ENCODE measurements at places on chromosomes 11 and 22.

DNA sequence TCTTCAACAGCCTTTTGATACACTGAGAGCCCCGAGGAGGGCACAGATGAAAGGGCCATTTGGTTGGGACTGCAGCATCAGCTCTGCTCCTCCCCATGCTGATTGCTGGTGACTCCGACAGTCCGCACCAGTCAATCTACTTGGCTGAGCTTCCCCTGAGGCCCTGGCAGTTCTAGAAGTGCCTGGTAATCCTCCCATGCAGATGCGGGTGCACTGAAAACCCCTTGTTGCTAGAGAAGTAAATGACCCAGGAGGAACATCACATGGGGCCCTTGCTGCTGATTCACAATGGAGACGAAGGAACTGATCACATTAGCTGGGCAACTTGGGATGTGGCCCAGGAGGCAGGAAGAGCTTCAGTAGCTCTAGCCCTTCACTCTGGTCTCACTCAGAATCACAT lies 35.2 kb upstream of the RIC3 start:
- no peak for DNase-seq

- DNase-seq: no peak
Observed at GRCh38 chr11:85766721-85767161, 44.2 kb downstream of the SYTL2 start.

DNA sequence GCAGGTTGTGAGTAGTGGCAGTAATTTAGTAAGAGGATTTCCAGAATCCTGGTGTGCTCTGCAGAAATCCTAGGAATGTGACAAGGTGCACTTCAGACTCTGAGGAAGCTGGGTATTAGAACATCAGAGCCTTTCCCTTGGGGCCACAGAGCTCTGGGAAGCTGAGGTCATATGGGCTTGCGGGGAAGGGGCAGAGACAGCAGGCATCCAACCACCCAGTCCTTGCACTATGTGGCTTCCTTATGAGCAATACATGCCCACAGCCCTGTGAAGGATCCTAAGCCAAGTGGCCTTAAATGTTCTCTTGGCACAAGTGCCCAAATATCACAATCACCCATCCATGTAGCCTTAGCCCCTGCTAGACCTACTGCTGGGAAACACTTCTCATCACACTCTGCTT lies 46.2 kb downstream of the P4HA3 start:
- DNase-seq: no peak

DNA sequence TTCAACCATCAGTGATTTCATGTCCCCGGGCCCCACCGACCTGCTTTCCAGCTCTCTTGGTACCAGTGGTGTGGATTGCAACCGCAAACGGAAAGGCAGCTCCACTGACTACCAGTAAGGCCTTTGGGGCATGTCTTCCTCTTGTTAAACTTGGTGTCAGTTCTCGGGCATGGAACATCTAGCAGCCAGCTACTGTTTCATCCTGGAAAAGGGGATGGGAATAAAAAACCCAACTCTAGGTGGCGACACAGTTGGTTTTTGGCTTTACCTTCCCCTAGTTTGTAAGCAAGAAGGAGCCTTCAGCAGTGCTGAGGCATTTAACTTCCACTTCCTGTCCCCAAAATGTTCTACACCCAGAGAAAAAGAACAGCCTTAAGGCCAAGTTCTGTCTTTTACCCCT lies 76.7 kb downstream of the BMAL1 start:
- DNase-seq: no peak

DNA sequence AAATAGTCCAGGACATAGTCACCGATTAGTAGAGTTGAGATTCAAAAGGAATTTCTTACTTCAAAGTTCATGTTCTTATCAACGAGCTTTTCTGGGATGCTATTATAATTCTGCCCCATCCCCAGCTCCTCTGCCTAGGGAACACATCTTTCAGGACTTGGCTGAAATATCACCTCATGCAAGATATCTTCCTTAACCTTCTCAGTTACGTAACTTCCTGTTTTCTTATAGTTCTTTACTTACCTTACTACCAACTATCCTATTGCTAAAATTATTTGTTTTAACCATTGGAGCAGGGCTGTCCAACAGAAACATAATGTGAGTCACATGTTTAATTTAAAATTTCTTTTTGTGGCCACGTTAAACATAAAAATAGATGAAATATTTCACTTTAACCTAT lies 2.3 kb downstream of the NARS2 start:
- no peak for DNase-seq

DNA sequence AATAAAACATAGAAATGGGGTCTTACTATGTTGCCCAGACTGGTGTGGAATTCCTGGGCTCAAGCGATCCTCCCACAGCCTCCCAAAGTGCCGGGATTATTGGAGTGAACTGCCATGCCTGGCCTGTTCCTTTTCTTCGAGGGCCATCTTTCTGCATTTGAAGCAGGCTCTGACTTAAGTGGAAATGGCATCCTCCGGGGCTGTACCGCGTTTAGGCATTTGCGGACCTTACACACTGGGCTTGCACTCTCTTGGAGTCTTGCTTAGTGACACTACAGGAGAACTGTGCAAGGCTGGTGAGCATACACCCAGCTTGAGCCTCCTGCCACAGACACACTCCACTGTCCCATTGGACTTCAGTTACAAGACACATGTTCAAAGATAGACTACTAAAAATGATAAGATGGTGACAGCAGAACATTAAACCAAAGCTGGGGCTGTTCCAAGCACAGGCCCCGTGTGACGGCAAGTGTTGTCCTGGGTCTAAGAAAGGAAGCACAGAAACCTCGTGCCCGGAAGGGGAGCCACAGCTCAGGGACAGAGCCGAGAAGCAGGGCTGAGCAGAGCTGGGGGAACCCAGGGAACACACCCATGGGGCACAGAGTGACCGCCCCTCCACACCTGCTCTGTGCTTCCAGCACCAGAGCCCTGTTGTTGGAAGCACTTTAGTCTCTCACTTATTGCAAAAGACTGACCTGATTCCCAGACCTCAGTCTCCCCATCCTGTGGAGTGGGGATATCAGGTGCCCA lies 59.0 kb upstream of the SHANK2 start:
- DNase-seq: no peak

Measured in stimulated activated CD8-positive, alpha-beta memory T cell treated with anti-CD3 and anti-CD28 coated beads, Interleukin-7, amount 100 ng/mL, for 24 hours (primary cell).